ENCODE measurements at places on chromosomes 1 and 21. TPM values are rescaled to one million over a fixed set of nuclear protein-coding genes. Genes with fewer than 3 reads are reported as not detected.

VCAM1 gene
- not detected for total RNA-seq

ST6GALNAC5 gene
- total RNA-seq = not detected

KLHL20 gene
- 24.8 TPM for total RNA-seq

NUDT4B gene
- total RNA-seq = not detected

ALPL gene
- not detected for total RNA-seq

ZNF593OS gene
- total RNA-seq = not detected

SPRR2G gene
- not detected for total RNA-seq

DRAM2 gene
- total RNA-seq = 30.7 TPM

GGPS1 gene
- total RNA-seq = 28.2 TPM

ANXA9 gene
- total RNA-seq = 0.15 TPM

ETV3L gene
- 0.15 TPM for total RNA-seq

NCAM2 gene
- total RNA-seq = not detected

MSH4 gene
- 0.27 TPM for total RNA-seq

EPHA10 gene
- 0.34 TPM for total RNA-seq

DNA sequence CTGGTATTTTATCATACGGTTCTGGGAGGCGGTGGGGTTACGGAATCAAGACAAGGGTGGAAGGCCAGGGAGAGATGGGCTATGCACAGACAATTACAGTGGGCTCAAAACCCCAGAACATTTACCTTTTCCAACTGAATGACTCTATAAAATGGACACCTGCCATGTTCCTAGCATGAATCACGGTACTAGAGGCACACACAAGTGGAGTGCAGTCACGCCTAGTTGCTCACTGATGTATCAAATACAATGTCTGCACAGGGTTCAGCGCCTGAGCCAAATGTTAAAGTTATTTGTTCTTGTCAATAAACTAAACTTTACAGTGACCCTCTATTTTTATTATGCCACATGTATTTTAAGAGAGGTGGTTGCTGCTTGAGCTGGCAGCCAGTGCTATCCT is 121.4 kb downstream of the ATG4C start:
- H3K27ac ChIP-seq = no peak overlapping the region
- peaks cover 3% of the 10 kb centered on the region for H3K36me3 ChIP-seq
- H3K4me1 ChIP-seq = peaks cover 6% of the 10 kb centered on the region
- no peak for DNase-seq
- peaks cover 7% of the 10 kb centered on the region for H3K27me3 ChIP-seq
- no peak overlapping the region for H3K4me3 ChIP-seq

DNA sequence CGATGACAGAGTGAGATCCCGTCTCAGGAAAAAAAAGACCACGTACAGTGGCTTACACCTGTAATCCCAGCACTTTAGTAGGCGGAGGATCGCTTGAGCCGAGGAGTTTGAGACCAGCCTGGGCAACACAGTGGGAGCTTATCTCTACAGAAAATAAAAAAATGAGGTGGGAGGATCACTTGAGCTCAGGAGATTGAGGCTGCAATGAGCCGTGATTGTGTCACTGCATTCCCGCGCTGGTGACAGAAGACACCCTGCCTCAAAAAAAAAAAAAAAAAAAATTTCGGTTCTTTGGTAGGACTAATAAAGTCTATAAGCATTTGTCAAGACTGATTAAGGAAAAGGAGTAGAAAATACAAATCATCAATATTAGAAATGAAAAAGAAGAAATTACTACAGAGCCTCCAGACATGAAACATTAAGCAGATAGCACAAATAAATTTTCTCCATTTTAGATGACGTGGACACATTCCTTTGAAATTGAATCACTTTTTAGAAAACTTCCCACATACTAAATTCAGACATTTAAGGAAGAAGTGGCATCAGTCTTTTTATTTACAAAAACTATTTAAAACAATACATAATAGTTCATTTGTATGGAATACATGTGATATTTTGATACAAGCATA is 30.4 kb downstream of the MORC3 start:
- no peak overlapping the region for H3K4me3 ChIP-seq
- H3K27ac ChIP-seq = no peak overlapping the region
- H3K36me3 ChIP-seq = peaks cover 8% of the 10 kb centered on the region
- DNase-seq = no peak

GRCh38 chr21:33940164-33940880 is 24.7 kb upstream of the ATP5PO start:
- H3K4me1 ChIP-seq = peaks cover 31% of the 10 kb centered on the region
- peak overlapping the region; percentile 100 for H3K27ac ChIP-seq
- no peak for DNase-seq

- DNase-seq = no peak
- no peak overlapping the region for H3K27ac ChIP-seq
- no peaks in the 10 kb centered on the region for H3K36me3 ChIP-seq
- peaks cover 12% of the 10 kb centered on the region for H3K27me3 ChIP-seq
- no peak overlapping the region for H3K4me3 ChIP-seq
Observed at GRCh38 chr21:43337901-43338655, 88.9 kb downstream of the SIK1 start.

GRCh38 chr1:35574125-35574654 is 1.1 kb downstream of the TFAP2E start:
- no peak overlapping the region for H3K27ac ChIP-seq
- no peaks in the 10 kb centered on the region for H3K27me3 ChIP-seq
- H3K4me3 ChIP-seq = no peak overlapping the region
- DNase-seq = no peak
- peaks cover 3% of the 10 kb centered on the region for H3K36me3 ChIP-seq

DNA sequence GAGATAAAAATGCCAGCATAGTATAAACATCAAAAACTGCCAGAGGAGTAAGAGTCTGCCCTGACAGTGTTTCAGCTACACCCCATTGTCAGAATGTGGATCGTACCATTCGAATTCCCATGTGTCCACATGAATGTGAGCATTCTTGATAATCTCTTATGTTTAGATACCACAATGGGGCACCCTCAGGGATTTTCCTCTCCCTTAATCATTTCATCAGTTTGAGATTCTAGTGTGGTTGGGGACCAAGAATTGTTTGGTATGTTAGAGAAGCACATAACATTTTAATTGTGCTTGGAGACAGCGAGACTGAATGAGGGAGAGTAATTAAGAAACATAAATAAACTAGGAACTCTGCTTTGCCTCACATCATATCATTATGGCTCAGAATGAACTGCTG is 120.2 kb downstream of the ZC3H11B start:
- DNase-seq = no peak
- peaks cover 6% of the 10 kb centered on the region for H3K27me3 ChIP-seq
- H3K36me3 ChIP-seq = no peaks in the 10 kb centered on the region
- H3K4me1 ChIP-seq = no peaks in the 10 kb centered on the region

GRCh38 chr1:234434706-234435105 is 44.3 kb downstream of the TARBP1 start:
- no peak overlapping the region for H3K4me3 ChIP-seq
- no peaks in the 10 kb centered on the region for H3K27me3 ChIP-seq

GRCh38 chr1:74247881-74248528 is 12.8 kb downstream of the TNNI3K start:
- H3K4me3 ChIP-seq = no peak overlapping the region
- no peaks in the 10 kb centered on the region for H3K4me1 ChIP-seq
- H3K27me3 ChIP-seq = no peaks in the 10 kb centered on the region

GRCh38 chr1:198910816-198911215 is 272.0 kb downstream of the PTPRC start:
- H3K4me1 ChIP-seq = peaks cover 5% of the 10 kb centered on the region
- DNase-seq = no peak
- H3K27me3 ChIP-seq = no peaks in the 10 kb centered on the region
- H3K36me3 ChIP-seq = no peaks in the 10 kb centered on the region
- no peak overlapping the region for H3K4me3 ChIP-seq

DNA sequence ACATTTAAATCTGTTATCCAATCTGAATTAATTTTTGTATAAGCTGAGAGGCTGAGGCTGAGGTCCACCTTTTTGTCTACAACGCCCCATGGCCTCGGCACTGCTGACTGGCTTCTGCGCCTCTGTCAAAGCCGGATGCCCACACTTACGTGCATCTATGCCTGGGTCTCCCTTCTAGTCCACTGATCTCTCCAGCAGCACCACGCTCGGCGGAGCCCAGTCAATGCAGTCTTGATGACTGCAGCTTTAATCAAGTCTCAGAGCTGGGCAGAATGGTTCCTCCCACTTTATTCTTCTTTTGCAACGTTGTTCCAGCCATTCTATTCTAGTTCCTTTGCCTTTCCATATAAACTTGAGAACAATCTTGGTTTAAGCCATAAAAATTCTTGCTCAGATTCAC is 9.4 kb downstream of the PRDM15 start:
- no peaks in the 10 kb centered on the region for H3K36me3 ChIP-seq
- H3K4me3 ChIP-seq = no peak overlapping the region
- no peak for DNase-seq
- no peak overlapping the region for H3K27ac ChIP-seq
- peaks cover 24% of the 10 kb centered on the region for H3K4me1 ChIP-seq

- H3K4me1 ChIP-seq = peaks cover 45% of the 10 kb centered on the region
- no peaks in the 10 kb centered on the region for H3K27me3 ChIP-seq
- H3K4me3 ChIP-seq = no peak overlapping the region
- H3K27ac ChIP-seq = peak overlapping the region; percentile 49
- peaks cover 7% of the 10 kb centered on the region for H3K36me3 ChIP-seq
Observed at GRCh38 chr21:34132202-34132601, 58.8 kb downstream of the MRPS6 start.

DNA sequence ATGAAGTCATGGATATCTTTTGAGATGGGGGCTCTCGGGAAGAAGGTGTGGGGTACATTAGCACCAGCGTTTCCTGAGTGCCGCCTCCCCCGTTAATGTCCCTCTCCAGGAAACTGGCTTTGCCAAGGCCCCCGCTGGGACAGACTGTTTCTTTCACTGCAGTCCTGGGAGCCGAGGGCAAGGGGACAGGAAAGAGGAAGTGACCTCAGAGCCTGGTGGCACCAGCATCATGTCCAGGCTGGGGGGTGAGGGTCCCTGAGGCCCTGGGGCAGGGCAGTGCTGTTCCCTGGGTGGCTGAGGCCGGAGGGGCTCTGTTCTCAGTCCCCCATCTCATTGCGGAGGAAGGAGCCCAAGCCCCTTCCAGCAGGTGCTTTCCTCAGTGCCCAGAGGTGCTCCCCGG is 5.8 kb downstream of the PFKL start:
- no peak overlapping the region for H3K4me3 ChIP-seq
- no peak for DNase-seq
- H3K27me3 ChIP-seq = no peaks in the 10 kb centered on the region
- H3K4me1 ChIP-seq = peaks cover 37% of the 10 kb centered on the region

DNA sequence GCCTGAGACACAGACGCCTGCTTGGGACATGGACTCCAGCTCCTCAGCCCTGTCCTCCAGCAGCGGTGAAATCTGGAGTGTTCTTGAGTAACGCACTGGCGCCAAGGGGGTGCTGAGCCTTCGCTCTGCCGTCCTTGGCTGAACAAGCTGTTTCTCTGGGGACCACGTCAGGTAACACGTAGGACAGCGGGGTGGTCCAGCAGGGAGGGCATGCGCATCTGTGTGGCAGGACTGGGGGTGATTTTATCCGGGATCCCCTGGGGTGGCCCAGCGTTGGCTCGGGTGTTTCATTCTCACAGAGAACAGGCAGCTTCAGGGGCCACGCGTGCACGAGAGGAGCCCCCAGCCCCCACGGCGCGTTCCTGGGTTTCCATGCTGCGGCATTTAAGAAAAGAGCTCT is 61.2 kb downstream of the AGPAT3 start:
- no peak overlapping the region for H3K4me3 ChIP-seq
- no peak for DNase-seq
- no peaks in the 10 kb centered on the region for H3K27me3 ChIP-seq
- no peaks in the 10 kb centered on the region for H3K36me3 ChIP-seq
- H3K27ac ChIP-seq = no peak overlapping the region
- H3K4me1 ChIP-seq = peaks cover 13% of the 10 kb centered on the region

GRCh38 chr21:45834026-45834715 is 147.4 kb upstream of the COL6A1 start:
- H3K4me3 ChIP-seq = no peak overlapping the region
- H3K36me3 ChIP-seq = peaks cover 2% of the 10 kb centered on the region
- DNase-seq = no peak

DNA sequence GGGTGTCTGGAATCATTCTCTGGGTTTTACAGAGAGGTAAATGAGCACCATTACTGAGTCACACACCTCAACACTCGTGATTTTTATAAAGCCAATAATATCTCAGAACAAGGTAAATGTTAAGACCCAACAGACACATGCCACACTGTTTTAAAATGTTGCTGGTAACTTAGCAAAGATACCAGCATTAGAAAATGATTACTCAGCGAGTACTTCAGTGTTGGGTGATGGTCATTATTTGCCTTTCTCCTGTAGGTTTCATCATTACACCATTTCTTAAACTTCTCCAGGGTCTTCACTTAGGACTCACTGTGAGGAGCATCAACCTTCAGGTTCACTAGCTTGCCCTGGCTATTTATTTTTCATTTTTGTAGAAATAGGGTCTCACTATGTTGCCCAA is 6.9 kb upstream of the C4BPB start:
- no peak for DNase-seq
- peaks cover 4% of the 10 kb centered on the region for H3K36me3 ChIP-seq
- no peak overlapping the region for H3K4me3 ChIP-seq
- peaks cover 40% of the 10 kb centered on the region for H3K27me3 ChIP-seq
- no peak overlapping the region for H3K27ac ChIP-seq

- H3K4me3 ChIP-seq = no peak overlapping the region
- H3K36me3 ChIP-seq = no peaks in the 10 kb centered on the region
- H3K4me1 ChIP-seq = no peaks in the 10 kb centered on the region
- DNase-seq = no peak
- no peak overlapping the region for H3K27ac ChIP-seq
Observed at GRCh38 chr1:112111734-112112133, 122.3 kb upstream of the KCND3 start.

GRCh38 chr1:115813727-115814126 is 27.2 kb downstream of the NHLH2 start:
- H3K4me3 ChIP-seq = no peak overlapping the region
- H3K27me3 ChIP-seq = peaks cover 54% of the 10 kb centered on the region
- no peak for DNase-seq
- no peak overlapping the region for H3K27ac ChIP-seq

DNA sequence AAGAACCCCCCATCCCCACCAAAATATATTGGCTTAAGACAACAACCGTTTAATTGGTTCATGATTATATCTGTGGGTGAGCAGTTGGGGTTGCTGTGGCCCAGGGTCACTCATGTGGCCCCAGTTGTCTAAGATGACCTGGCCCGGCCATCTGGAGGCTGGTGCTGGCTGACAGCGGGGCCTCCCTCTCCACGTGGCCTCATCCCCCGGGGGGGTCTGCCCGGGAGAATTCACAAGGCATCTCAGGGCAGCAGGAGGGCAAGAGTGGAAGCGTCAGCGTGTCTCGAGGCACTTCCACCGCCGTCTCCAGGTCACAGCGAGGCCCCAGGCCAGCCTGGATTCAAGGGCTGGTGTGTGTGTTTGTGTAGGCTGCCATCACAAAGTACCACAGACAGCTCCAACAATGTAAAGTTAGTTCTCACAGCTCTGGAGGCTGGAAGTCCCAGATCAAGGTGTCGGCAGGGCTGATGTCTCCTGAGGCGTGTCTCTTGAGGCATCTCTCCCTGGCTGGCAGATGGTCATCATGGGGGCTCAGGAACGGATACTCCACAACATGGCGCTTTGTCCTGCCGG is 11.0 kb upstream of the UTS2 start:
- DNase-seq = no peak
- H3K4me3 ChIP-seq = no peak overlapping the region
- no peaks in the 10 kb centered on the region for H3K36me3 ChIP-seq
- no peak overlapping the region for H3K27ac ChIP-seq
- H3K4me1 ChIP-seq = no peaks in the 10 kb centered on the region
- peaks cover 12% of the 10 kb centered on the region for H3K27me3 ChIP-seq

- peaks cover 14% of the 10 kb centered on the region for H3K27me3 ChIP-seq
- no peak for DNase-seq
- H3K4me1 ChIP-seq = peaks cover 2% of the 10 kb centered on the region
- no peak overlapping the region for H3K27ac ChIP-seq
Observed at GRCh38 chr1:160040476-160040875, 8.7 kb upstream of the PIGM start.

- no peak overlapping the region for H3K27ac ChIP-seq
- no peaks in the 10 kb centered on the region for H3K36me3 ChIP-seq
- no peak for DNase-seq
- no peaks in the 10 kb centered on the region for H3K27me3 ChIP-seq
Observed at GRCh38 chr21:13937236-13937635, 273.5 kb downstream of the LIPI start.
